ENCODE measurements at places on chromosomes 2 and 18.
A peak's percentile ranks its signal among the peaks of the same experiment; 100 is the strongest.

DNA sequence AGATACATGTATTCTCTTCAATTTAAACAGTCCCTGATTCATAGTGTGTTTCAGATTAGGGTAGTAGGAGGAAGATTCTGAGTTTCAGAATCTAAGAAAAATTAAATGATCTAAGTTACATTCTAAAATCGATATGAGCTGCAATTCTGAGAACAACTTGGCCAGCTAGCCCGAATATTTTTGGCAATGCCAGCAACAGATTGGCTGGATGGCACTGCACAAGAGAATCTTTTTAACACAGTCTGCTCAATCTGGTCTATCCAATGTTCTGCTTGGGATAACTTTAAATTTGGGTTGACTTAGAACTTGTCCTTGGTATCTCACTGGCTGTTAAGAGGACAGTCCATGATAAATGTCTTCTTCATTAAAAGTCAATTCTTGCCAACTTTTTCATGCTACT lies 853.9 kb downstream of the NRXN1 start:
- no peak for DNase-seq

- no peak for DNase-seq
Observed at GRCh38 chr18:66193938-66194337, 410.0 kb downstream of the CDH19 start.

- no peak for DNase-seq
Observed at GRCh38 chr2:63192169-63192888, 141.7 kb downstream of the OTX1 start.

GRCh38 chr2:218806346-218806978 lies 24.5 kb downstream of the CYP27A1 start:
- DNase-seq = peak; percentile 39

DNA sequence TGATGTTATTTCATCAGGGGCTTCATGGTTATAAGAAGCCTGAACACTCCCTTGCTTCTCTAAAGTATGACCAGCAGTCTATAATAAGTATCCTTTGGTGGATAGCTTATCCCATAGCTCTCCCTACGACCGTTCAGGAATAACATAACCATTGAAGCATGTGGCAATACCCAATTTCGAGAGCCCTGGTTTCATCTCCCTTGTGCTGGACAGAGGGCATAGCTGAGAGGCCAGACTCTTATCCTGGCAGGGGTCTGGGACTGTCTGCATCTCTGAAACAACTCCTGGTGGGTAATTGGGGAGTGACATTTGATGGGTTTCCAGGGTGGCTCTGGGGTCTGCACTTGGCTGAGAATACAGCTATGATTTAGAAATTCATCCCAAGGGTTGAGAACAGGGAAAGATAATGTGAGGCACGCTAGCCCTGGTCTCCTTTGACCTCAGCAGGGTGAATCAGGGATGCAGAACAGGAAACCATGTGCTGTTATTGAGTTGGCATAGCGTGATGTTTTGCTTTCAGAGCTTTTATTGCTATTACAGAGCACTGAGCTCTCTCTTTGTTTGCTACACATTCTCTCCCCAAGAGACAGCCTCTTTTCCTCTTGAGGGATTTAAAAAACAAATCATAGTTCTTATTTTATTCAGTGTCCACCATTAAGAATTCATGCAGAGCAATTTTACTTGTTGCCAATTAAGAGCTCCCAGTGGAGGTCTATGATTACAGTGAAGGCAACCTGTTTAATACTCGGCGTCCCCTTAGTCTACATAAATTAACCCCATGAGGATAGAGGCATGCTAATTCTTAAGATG lies 274.5 kb downstream of the NCKAP5 start:
- DNase-seq = no peak

DNA sequence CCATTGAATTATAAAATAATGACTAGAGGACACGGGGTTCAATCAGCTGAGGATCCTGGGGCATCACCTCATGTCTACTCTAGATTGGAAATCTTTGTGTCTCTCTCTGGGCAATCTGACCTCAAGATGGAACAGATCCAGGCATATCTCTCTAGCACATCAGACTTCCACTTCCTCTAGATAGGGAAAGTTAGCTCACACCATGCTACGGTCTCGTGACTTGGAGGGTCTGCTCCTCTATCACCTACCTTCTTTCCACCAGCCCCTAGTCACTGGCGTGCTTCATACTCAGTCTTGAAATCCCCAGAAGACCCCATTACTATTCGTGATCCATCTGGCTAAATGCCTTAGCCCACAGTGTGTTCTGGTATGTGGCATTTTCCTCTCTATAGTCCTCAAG lies 148.8 kb downstream of the ANKRD44 start:
- DNase-seq = no peak

- no peak for DNase-seq
Observed at GRCh38 chr18:75267643-75268363, 57.2 kb downstream of the TSHZ1 start.

- DNase-seq = no peak
Observed at GRCh38 chr2:109172556-109173105, 43.6 kb downstream of the SH3RF3 start.

DNA sequence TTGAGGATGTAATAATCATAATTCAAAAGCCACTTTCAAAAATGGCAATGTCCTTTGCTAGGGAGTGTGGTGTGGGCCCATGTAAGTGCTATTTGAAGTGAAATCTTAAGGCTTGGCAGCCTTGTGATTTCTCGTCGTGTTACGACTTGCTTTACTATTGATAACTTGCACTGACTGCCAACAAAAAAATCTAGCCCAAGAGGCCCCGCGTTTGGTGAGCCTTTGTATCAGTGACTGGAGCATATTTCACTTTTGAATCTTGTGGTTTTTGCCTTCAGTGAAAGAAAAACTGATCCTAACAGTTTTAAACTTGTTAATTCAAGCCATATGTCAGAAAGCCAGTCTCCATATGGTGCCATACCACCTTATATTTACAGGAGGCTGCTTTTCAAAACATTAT lies 248.0 kb downstream of the TMEM182 start:
- DNase-seq = no peak

All from hindlimb muscle (tissue), 1 donor.